Activated T-helper 1 cell treated with anti-CD3 and anti-CD28 coated beads, Interleukin-2, amount 50 U/mL, for 16 hours (primary cell): ENCODE measurements at places on chromosomes 5 and 9.

- DNase-seq = no peak
These were observed 2295.0 kb upstream of the ACO1 start for GRCh38 chr9:30089428-30089827.

DNA sequence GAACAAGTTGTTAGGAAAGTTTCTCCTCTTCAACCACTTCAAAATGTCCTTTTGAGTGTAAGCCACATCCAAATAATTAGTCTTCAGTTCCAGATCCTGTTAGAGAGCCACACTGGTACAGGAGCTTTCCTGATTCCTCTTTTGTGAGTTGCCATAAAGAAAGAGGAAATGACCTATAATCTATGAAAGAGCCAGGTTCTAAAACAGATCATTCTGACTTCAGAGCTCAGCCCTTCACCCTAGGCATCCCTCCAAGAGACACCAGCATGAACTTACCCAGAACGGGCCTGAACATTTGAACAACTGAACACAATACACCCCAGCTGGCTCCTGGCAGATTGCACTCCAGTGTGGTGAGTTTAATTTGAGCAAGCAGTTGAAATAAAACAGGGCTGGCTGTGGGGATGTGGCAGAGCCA, 25.7 kb downstream of the SLC1A1 start:
- no peak for DNase-seq

- no peak for DNase-seq
These were observed 169.5 kb upstream of the DMRT1 start for GRCh38 chr9:671997-672396.

- no peak for DNase-seq
These were observed 542 bp downstream of the FKBP15 start for GRCh38 chr9:113220467-113221002.

GRCh38 chr9:108316630-108317029, 539.2 kb downstream of the ACTL7B start:
- no peak for DNase-seq

DNA sequence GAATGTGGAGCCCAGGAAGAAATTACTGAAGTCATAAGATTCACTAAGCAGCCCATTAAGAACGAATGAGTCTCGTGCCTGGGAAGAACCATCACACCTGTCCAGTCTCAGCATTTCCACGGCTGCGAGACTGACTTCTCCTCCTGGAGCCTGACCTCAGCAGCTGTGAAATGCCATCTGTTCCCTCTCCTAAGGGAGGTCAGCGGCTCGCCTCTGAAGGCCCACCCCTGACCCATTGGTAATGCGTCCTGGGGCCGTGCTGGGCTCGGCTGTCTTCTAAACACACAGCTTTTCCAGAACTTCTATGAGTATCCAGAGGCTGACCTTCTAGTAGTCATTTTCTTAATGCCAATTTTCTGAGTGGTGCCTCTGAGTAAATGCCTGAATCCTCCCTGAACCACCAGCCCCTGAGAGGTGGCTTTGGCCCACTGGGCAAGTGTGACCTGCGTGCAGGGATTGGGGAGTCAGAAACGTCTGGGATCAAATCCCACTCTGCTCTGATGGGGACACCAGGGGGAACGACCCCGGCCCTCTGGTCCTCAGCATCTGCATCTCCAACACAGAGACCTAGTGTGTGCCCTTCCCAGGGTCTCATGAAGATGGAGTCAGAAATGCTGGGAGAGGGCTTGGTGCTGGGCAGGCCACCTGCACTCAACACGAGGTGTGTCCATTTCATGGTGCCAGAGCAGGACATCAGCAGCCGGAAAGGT, 5.7 kb downstream of the SLC6A3 start:
- no peak for DNase-seq

DNA sequence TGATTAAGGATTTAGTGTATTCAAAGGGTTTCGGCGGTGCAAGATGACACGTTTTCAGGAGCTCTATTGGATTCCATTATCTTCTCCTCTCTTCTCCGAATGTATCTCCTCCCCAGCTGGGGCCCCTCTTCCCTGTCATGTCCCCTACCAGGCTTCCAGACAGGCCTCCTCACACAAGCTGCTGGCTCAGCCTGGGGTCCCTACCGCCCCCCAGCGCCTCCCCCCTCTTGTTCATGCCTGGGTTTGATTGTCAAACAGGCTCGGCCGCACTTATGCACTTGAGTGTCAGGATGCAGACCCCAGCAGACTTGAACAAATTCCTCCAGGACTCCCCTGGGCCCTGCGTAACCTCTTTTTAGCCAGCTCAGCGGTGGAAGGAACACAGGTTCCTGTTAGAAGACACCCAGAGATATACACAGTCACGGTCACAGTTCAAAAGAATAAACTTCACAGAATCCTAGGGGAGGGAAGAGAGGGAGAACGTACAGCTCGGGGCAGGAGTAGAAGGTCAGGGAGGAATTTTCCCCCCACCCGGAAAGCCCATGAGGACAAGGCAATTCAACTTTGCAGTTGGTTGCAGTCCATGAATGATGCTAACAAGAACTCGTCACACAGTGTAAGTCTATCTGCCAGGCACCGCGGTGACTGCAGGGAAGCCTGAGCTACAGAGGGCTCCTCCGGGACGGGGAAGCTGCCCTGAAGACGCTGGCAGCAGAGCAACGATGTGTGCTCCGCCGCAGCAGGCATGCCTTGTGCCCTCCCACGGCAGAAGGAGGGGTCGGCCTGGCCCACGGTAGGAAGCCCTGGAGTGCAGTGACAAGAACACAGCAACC, 560.0 kb downstream of the BNC2 start:
- no peak for DNase-seq

DNA sequence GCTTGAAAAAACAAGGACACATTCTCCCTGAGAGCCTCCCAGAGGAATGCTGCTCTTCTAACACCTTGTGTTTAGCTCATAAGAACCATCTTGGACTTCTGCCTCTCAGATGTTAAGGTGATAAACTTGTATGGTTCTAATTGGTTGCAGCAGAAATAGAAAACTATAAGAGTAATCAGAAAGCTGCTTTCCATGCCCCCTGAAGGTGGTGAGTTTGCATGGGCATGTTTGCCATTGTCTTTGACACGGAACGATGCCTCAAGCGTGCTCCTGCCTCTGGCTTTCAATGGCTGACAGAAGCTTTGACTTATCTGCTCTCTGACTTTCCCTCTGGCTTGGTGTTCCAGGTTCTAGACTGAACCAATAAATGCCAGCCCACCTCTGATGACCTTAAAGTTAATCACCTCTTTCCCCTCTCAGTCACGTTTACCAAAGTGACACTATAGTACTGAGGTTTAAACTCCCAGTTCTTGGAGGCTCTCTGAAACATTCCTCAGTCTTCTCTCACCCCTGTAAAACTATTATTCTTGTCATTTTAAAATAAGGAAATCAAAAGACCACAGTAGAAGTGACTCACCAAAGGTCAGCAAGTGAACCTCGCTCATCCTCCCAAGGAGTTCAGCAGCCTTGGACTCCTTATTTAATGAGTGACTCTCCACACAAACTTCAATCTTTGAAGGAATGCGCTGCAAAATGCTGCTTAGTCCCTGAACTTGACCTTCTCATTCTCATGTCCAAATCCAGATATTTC, 103.6 kb downstream of the PIK3R1 start:
- no peak for DNase-seq

GRCh38 chr5:177194268-177194667, 60.7 kb downstream of the NSD1 start:
- no peak for DNase-seq
